ENCODE measurements at places on chromosomes 7 and 10.

GRCh38 chr7:151794508-151795167 is 82.3 kb downstream of the PRKAG2 start:
- no peak overlapping the region for H3K4me3 ChIP-seq
- H3K4me1 ChIP-seq, result peaks cover 16% of the 10 kb centered on the region
- H3K36me3 ChIP-seq, result no peaks in the 10 kb centered on the region
- H3K27ac ChIP-seq, result no peak overlapping the region
- H3K27me3 ChIP-seq, result no peaks in the 10 kb centered on the region

- no peaks in the 10 kb centered on the region for H3K4me1 ChIP-seq
- DNase-seq, result no peak
- no peak overlapping the region for H3K4me3 ChIP-seq
- H3K36me3 ChIP-seq, result no peaks in the 10 kb centered on the region
These were observed 73.8 kb downstream of the OSBPL3 start for GRCh38 chr7:24905996-24906770.

DNA sequence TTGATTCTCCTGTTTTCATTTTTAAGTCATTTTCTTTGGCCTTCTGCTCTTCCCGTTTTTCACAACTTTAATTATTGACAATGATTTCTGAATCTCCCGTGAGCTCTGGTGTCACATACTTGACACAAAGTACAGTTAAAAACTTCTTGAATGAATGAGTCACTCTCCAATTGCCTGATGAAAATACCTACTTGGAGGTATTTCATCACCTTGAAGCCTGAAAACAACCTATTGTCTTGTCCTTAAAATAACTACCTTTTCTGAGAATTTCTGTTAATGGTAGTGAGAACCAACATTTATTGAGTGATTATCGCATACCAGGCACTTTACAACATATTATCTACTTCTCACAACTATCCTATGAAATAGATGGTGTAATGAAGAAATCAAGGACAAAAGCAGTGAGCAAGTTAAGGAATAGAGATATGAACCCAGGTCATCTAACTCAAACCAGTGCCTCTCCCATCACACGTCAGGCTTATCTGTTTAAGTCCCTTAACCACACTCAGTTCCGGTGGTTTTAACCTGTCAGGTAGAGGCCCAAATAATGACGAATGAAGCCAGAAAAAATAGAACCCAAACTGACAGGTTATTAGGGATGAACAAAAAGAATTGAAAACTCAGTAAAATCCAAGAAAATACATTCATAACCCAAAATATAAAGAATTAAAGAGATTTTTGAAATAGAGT is 11.6 kb downstream of the BET1 start:
- DNase-seq, result no peak
- H3K4me3 ChIP-seq, result no peak overlapping the region
- H3K4me1 ChIP-seq, result no peaks in the 10 kb centered on the region
- no peaks in the 10 kb centered on the region for H3K36me3 ChIP-seq

DNA sequence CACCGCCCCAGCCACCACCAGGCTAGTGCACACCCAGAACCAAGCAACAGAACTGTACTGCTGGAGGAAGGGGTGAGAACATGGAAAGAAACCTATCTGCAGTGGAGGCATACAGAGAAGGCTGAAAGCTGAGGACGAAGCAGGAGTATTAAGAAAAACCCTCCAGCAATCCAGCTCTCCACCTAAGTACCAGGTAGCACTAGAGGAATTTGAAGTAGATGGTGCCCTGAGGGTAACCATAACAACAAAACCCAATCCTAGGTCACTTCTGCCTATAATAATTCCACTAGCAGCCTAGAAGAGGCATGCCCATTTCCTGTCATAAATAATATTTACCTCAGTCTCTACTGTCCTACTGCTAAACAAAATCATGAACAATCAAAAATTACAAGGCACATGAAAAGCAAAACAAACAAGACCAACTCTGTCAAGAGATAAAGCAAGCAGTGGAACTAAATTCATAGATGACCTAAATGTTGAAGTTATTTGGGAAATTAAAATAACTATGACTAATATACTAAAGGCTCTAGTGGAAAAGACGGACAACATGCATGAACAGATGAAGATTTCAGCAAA is 51.1 kb downstream of the HYCC1 start:
- no peaks in the 10 kb centered on the region for H3K27me3 ChIP-seq
- peaks cover 2% of the 10 kb centered on the region for H3K36me3 ChIP-seq
- H3K27ac ChIP-seq, result no peak overlapping the region
- no peaks in the 10 kb centered on the region for H3K4me1 ChIP-seq
- DNase-seq, result no peak
- H3K4me3 ChIP-seq, result no peak overlapping the region

DNA sequence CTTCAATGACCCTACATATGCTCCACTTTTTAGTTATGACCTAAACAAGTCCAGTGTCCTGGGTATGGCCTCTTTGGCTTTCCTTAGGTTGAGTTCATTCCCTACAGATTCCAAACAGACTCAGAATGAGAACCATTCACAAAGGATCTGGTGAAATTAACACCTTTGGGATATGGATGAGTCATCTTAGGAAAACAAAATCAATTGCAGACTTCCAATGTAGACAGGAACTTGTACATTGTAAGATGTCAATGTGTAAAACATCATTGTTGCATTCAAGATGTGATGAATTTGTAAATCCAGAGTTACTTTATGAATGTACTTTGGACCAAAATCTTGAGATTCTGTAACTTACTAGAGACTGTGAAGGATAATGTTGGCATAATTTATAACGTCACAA is 43.4 kb upstream of the HECTD2 start:
- H3K27ac ChIP-seq, result no peak overlapping the region
- no peaks in the 10 kb centered on the region for H3K27me3 ChIP-seq
- H3K4me1 ChIP-seq, result no peaks in the 10 kb centered on the region
- DNase-seq, result no peak

DNA sequence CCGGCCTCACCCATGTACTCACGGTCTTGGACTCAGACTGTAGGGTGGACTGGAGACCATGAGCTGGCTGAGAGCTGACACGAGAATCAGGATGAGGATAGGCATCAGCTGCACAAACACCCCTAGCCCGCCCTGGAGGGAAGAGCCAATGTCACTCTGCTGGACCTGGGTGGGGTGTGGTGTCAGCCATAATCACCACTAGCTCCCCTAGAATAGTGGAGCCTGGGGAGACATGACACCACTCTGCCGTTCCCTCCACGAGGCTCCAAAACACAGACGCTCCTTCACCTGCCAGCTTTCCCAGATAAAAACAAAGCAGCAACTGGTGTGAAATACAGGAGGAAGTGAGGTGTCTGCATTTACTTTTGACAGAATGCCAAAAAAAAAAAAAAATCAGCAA is 16.5 kb downstream of the DNAJB12 start:
- no peaks in the 10 kb centered on the region for H3K27me3 ChIP-seq
- no peak overlapping the region for H3K4me3 ChIP-seq
- peaks cover 24% of the 10 kb centered on the region for H3K4me1 ChIP-seq
- H3K36me3 ChIP-seq, result peaks cover 5% of the 10 kb centered on the region

GRCh38 chr10:92972066-92972870 is 88.3 kb upstream of the CYP26C1 start:
- H3K4me3 ChIP-seq, result no peak overlapping the region
- no peak for DNase-seq
- peaks cover 6% of the 10 kb centered on the region for H3K36me3 ChIP-seq
- H3K27me3 ChIP-seq, result no peaks in the 10 kb centered on the region
- no peaks in the 10 kb centered on the region for H3K4me1 ChIP-seq
- H3K27ac ChIP-seq, result no peak overlapping the region

DNA sequence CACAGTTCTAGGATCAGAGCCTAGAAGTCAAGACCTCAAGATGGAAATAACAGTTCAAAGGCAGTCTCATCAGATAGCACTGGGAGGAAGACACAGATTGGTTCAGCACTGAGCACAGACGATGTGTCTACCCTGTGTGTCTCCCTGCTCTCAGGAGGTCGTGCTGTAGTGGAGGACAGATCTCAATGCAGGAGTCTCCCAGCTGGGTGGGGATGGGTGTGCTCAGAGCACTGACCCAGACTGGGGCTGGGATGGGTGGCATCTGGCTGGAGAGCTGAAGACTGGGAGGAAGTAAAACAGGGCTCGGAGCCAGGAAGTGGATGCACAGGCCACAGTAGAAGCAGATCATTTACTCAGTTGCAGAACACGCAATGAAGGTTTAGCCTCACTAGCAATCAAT is 69.5 kb upstream of the GDF10 start:
- H3K36me3 ChIP-seq, result no peaks in the 10 kb centered on the region
- no peaks in the 10 kb centered on the region for H3K4me1 ChIP-seq
- no peak for DNase-seq
- no peak overlapping the region for H3K27ac ChIP-seq

DNA sequence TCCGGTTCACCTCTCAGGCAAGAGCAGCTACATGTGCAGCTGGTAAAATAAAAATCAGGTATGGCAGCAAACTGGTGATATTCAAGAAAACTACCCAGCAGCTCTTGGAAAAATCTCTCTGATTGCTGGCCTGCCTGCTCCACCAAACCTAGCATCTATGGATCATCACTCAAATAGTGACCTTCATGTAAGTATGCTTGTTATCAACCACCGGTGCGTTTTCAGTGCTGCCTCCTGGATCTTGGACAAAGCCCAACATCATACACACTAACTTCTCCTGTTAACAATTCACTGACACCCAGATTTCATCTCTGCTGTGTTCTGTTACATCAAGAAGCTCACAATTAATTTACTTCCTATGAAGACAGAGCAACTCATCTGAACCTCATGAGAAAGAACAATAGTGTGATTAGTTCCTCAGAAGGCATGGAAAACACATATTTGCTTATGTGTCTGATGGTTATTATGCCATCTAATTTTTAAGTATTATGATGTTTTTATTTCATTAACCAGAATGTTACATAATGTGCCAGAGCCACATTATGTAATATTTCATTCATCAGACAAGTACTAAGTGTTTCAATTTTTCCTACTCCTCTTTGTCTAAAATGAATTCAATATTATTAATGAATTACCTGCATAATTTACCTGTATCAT is 8.8 kb downstream of the CDK6 start:
- no peaks in the 10 kb centered on the region for H3K4me1 ChIP-seq
- H3K4me3 ChIP-seq, result no peak overlapping the region

- DNase-seq, result no peak
- no peak overlapping the region for H3K4me3 ChIP-seq
- H3K4me1 ChIP-seq, result no peaks in the 10 kb centered on the region
- H3K27me3 ChIP-seq, result no peaks in the 10 kb centered on the region
- H3K27ac ChIP-seq, result no peak overlapping the region
These were observed 55.1 kb upstream of the PTPN12 start for GRCh38 chr7:77482015-77482414.

GRCh38 chr7:55026867-55027490 is 8.2 kb downstream of the EGFR start:
- no peak for DNase-seq
- peaks cover 11% of the 10 kb centered on the region for H3K27me3 ChIP-seq
- no peaks in the 10 kb centered on the region for H3K36me3 ChIP-seq
- no peak overlapping the region for H3K4me3 ChIP-seq
- no peaks in the 10 kb centered on the region for H3K4me1 ChIP-seq
- H3K27ac ChIP-seq, result no peak overlapping the region

GRCh38 chr10:48568546-48568945 is 36.3 kb downstream of the ARHGAP22 start:
- DNase-seq, result no peak
- no peaks in the 10 kb centered on the region for H3K36me3 ChIP-seq
- no peak overlapping the region for H3K4me3 ChIP-seq
- no peaks in the 10 kb centered on the region for H3K27me3 ChIP-seq
- no peak overlapping the region for H3K27ac ChIP-seq

DNA sequence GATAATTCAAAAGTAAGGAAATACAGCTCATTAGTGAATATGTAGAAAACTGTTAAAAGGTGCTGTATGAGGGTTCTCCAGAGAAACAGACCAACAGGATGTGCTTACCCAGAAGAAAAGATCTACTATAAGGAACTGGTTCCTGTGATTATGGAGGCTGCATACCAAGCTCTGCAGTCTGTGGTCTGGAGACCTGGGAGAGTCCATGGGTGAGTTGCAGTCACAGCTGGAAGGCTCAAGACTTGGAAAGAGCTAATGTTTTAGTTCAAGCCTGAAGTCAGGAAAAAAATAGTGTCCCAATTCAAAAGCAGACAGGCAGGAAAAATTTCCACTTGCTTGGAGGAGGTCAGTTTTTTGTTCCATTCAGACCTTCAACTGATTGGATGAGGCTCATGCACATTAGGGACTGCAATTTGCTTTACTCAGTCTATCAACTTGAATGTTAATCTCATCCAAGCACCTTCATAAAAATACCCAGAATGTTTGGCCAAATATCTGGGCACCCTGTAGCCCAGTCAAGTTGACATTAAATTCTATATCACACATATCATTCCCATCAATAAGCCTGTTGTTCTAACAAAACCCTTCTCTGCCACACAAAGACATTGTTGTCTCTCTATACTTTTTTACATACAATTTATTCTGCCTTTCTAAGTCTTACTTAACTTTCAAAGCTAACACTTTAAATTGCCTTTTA is 197.9 kb upstream of the KLF6 start:
- H3K27me3 ChIP-seq, result no peaks in the 10 kb centered on the region
- H3K4me3 ChIP-seq, result no peak overlapping the region
- no peak for DNase-seq
- no peaks in the 10 kb centered on the region for H3K36me3 ChIP-seq
- no peak overlapping the region for H3K27ac ChIP-seq

DNA sequence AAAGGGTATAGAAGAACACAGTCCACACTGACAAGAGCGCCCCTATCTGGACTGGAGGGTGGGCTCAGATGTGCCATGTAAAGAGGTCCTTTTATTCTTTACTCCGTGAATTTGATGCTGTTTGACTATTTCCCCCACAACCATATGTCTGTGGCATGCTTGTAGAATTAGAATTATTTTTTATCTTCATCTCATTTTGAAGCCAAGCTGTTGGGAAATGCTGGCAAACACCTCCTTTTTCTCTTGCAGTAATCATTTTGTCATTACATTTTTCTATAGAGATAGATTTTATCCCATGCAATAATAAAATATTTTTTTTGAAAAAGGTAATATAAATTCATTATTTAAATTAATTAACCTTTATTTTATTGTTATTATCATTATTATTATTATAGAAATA is 926.6 kb upstream of the AUTS2 start:
- no peaks in the 10 kb centered on the region for H3K27me3 ChIP-seq
- no peak overlapping the region for H3K27ac ChIP-seq
- H3K36me3 ChIP-seq, result no peaks in the 10 kb centered on the region
- no peaks in the 10 kb centered on the region for H3K4me1 ChIP-seq
- no peak for DNase-seq

GRCh38 chr7:159083698-159084068 is 61.0 kb downstream of the VIPR2 start:
- DNase-seq, result no peak
- no peaks in the 10 kb centered on the region for H3K4me1 ChIP-seq
- H3K4me3 ChIP-seq, result no peak overlapping the region
- no peak overlapping the region for H3K27ac ChIP-seq
- no peaks in the 10 kb centered on the region for H3K36me3 ChIP-seq

GRCh38 chr10:89301721-89302445 is at the start of gene IFIT2:
TSS of gene IFIT2 (plus strand) at chr10:89302046. CDS start at chr10:89302124, 78 bp downstream.
- no peak within 1 kb of the TSS for H3K27ac ChIP-seq
- H3K4me3 ChIP-seq, result no peak within 1 kb of the TSS
- no peak for DNase-seq
- H3K36me3 ChIP-seq, result no peaks in the 10 kb centered on the region
